ENCODE measurements at places on chromosomes 11 and 22.
A peak's percentile ranks its signal among the peaks of the same experiment; 100 is the strongest.

DNA sequence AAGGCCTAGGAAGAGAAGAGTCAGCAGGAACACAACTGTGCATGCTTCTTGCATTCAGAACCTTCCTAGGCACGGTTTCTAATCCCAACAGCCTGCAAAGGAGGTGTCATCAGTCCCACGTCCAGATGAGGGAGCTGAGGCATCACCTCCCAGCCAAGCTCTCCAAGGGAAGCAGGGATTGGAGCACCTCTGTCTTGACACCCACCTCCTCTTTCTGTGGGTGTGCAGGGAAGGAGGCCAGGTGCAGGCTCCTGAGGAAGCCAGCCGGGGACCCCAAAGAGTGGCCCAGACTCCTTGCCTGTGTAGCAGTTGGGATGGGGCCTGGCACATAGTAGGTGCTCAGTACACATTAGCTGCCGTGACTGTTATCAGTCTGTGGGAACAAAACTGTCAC, 2.0 kb downstream of the PNPLA5 start:
- DNase-seq, result no peak

GRCh38 chr11:41519696-41520095, 60.2 kb upstream of the LRRC4C start:
- DNase-seq, result no peak

DNA sequence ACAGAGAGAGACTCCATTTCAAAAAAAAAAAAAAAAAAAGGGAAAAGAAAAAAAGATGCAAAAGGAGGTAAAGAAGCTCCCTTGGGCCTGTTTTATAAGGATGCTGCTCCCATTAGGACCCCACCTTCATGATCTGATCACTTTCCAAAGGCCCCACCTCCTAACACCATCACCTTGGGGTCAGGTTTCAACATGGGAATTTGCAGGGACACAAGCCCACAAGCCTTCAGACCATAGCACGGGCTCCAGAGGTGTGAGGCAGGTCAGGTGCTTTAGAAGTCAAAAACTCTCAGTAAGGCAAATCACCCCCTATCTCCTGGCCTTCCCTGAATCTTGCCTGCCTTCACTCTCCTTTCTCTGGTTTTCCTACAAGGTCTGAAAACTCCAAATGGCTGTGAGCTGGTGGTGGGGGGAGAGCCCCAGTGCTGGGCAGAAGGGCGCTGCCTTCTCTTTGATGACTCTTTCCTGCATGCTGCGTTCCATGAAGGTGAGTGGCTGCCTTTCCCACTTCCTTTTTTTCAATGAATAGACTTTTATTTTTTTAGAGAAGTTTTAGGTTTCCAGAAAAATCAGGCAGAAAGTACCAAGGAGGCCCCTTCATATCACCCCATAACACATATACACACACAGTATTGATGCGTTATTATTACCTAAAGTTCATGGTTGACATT, 13.2 kb downstream of the ASPHD2 start:
- DNase-seq, result no peak

DNA sequence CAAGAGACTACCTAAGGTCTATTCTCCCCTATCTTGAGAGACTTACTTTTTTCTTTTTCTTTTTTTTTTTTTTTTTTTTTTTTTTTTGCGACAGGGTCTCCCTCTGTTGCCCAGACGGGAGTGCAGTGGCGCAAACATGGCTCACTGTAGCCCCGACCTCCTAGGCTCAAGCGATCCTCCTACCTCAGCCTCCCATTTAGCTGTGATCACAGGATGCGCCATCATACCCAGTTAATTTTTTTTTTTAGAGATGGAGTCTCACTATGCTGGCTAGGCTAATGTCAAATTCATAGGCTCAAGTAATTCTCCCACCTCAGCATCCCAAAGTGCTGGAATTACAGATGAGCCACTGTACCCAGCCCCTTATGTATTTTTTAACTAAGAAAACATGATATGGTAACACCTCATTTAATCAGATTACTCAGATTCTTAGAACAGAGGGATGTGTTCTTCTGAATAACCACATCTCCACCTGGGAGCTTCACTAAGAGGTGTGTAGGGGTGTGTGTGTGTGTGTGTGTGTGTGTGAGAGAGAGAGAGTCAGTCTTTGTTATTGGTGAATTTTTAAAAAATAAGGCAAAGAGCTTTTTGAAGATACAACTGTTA, 102.9 kb downstream of the USP35 start:
- no peak for DNase-seq

DNA sequence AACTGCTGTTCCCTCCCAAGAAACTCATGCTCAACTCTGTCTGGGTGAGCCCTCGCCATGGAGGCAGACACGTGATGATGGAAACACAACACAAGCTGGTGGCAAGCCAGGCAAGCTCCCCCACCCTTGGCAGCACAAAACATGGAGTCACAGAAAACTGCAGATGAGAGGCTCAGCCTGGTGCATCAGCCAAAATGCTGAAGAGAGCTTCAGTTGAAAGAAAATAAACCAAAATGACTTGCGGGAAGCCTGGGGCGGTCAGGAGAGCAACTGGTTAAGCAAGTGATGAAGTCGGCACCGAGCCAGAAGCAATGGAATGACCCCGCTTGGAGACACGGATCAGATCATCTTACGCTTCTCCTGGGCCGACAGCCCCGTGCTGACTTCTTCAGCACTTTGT, 68.3 kb downstream of the C11orf58 start:
- DNase-seq, result no peak

DNA sequence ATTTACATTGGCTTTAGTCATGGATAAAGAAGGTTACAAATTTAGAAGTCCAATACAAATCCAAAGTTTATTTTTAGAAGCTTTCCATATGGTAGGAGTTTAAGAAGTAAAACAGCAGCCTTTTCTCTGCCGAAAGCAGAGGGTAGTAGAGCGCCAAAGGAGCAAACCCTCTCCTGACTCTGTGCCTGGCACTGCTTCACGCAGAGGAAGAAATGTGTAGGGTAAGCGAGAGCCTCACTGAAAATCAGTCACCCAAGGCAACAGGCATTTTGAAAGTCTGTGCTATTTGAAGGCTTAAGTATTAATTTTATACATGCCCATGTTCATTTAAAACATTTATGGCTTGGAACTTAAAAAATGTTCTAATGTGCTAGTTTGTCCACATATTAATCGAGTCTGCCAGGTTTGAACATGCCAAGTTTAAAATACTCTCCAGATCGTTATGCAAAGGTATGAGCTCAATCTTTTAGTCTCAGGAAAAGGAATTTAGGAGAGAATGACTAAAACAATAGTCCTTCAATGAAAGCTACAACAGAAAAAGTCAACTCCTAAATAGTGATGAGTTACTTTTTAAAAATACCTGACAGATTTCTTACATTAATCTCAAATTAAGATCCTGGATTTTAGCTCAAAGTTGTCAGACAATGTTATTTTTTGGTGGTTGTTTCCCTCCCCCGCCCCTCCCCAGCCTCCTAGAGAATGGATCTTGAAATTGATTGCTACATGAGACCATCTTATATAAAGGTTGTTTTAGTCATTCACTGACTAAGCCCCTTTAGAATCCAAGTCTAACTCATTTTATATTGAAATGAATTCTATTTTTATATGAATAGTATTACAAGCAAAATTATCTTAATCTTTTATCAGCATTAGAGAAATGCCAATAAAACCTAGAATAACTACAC, 38.7 kb downstream of the MRTFA start:
- DNase-seq, result no peak

- DNase-seq, result peak; percentile 18
Measured at GRCh38 chr11:72924568-72925190, 110.5 kb downstream of the ATG16L2 start.

DNA sequence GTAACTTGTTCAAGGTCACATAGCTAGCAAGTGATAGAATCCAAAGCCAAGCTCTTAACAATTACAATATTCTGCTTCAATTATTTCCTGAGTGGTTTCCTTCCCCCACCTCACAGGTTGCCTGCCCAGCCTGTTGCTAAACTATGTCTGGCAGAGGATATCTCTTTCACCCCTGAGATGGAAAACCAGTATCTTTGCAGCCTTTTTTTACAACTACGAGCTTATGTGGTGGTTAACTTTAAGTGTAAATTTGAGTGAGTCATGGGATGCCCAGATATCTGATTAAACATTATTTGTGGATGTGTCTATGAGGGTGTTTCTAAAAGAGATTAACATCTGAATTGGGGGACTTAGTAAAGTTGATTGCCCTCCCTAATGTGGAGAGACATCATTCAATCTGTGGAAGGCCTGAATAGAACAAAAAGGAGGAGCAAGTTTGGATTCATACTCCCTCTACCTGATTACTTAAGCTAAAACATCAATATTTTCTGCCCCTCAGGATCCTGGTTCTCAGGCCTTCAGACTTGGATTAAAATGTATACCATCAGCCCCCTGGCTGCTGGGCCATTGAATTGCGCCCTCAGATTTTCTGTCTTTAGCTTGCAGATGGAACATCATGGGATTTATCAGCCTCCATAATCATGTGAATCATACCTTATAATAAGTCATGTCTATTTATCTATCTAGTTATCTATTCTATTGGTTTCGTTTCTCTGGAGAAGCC, 911.9 kb downstream of the METTL15 start:
- no peak for DNase-seq

DNA sequence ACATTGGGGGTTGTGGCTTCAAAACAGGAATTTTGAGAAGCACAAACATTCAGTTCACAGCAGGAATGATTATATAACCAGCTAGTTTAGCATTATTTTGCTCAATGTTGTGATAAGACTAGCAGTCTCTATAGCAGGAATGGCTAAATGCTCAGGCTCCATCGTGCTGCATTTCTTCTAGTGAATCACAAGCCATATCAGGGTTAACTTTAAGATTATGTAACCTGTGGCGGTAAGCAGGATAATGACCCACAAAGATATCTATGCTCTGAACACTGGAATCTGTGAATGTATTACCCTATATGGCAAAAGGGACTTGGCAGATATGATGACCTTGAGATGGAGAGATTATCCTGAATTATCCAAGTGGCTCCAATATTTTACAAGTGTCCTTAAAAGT, 14.8 kb downstream of the FSHB start:
- DNase-seq, result no peak

All from fibroblast of skin of left biceps (primary cell).